ENCODE measurements at places on chromosomes 16 and 17.

GRCh38 chr16:72191551-72191950, 19.6 kb upstream of the PMFBP1 start:
- DNase-seq = no peak

DNA sequence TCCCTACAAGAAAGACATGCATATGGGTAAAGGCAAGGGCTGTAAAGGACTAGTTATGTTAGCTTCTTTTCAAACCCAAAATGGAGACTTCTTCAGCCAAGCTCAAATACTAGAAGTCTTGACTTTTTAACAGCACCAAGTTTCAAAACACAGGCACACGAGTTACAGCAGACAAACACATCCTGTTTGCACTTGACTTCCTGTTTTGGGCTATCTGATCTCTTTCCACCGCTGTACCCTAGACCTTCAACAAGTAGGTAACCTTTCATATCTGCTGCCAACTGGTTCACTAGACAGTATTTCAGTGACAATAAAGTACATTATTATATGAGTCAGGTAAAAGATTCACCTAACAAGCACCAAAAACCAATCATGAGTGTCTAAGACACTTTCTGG, 12.3 kb downstream of the RFFL start:
- no peak for DNase-seq

DNA sequence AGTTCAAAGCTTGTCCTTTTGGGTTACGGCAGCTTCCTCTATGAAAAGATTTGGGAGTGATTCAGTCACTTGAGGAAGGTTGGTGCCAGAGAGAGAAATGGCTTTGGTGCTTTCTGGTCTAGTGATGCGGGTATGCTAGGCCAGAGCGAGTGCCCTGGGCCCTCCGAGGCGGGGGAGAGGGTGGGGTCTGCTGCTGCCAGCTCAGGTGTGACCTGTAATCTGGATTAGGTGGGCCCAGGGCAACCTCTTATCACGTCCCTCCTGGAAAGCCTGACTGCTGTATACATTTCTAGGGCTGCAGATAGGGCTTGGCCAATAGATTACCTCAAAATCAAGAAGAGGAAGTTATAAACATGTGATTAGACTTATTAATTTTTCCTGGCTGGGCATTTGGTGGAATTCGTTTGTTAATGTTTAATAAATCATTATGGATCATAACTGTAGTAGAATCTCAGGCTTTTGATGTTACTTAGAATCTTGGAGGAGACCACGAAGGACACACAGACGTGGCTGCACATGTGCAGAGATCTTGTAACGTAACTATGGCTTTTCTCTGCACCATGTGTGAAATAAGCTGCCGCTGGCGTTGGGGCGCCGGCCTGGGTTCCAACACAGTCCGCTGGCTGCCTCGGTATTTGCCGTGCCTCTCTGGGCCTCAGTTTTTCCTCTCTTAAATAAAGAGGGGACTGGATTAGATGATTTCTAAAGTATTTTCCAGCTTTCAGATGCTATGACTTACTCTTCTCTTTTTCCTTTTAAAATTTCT, 1.2 kb downstream of the IRF8 start:
- DNase-seq = no peak

DNA sequence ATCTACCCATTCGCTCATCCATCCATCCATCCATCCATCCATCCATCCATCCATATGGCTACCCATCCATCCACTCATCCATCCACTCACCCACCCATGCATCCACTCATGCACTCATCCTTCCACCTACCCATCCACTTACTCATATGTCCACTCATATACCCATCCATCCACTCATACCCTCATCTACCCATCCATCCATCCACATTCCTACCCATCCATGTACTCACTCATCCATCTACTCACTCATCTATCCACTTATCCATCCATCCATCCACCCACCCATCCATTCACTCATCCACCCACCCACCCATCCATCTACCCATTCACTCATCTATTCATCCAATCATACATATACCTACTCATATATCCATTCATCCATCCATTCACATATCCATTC, 112.0 kb downstream of the RBFOX3 start:
- no peak for DNase-seq

GRCh38 chr16:48611329-48612137, 1.6 kb upstream of the N4BP1 start:
- peak; percentile 87 for DNase-seq

Data from stimulated activated CD4-positive, alpha-beta T cell treated with anti-CD3 and anti-CD28 coated beads, Interleukin-1b, Interleukin-23, amount 100 ng/mL, for 48 hours (primary cell).